ENCODE measurements at places on chromosomes 7 and 10.

DNA sequence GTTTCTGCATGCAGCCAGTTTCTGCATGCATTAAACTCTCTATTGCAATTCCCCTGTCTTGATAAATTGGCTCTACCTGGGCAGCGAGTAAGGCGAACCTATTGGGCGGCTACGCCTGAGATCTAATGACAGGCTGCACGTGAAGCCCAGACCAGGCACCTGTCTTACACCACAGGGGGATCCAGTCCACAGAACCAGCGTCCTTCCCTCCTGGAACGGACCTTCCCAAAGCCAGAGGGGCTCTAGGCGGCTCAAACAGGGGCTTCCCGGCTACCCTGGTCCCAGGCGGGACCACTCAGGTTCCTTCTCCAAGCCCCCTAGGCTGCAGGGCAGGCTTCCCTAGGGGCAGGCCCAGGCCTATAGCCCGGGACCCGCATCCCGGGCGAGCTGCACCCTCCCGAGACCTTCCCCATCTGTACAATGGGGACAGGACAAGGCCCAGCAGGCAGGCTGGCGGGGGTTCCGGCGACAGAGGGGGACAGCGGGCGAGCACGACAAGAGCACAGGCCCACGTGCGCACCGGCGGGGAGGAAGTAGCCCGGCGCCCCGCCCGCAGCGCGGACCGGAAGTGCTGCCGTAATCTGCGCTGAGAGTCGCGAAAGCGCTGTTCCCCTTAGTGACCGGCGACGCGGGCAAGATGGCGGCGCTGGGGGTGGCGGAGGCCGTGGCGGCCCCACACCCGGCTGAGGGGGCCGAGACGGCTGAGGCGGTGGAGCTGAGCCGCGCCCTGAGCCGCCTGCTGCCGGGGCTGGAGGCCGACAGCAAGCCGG lies at the start of gene DNAAF5:
DNAAF5 (plus strand) TSS at position 616 of the 770 bp plus-strand sequence; CDS start at position 638, 22 bp downstream.
- DNase-seq = peak; percentile 60

GRCh38 chr7:153604-154003 lies 38.8 kb upstream of the FAM20C start:
- DNase-seq = no peak

DNA sequence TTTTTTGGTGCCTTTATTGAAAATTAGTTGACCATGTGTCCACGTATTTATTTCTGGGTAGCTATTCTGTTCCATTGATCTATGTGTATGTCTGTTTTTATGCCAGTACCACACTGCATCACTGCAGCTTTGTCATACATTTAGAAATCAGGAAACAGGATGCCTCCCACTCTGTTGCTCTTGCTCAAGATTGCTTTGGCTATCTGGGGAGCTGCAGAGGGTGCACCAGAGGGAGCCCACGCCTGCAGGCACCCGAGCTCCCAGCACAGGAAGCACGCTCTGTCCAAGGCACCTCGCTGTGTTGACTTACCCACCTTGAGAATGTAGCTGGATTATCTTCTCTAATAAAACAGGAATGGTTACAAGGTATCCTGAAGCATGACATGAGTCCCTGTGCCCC lies 301.7 kb downstream of the TCERG1L start:
- no peak for DNase-seq

DNA sequence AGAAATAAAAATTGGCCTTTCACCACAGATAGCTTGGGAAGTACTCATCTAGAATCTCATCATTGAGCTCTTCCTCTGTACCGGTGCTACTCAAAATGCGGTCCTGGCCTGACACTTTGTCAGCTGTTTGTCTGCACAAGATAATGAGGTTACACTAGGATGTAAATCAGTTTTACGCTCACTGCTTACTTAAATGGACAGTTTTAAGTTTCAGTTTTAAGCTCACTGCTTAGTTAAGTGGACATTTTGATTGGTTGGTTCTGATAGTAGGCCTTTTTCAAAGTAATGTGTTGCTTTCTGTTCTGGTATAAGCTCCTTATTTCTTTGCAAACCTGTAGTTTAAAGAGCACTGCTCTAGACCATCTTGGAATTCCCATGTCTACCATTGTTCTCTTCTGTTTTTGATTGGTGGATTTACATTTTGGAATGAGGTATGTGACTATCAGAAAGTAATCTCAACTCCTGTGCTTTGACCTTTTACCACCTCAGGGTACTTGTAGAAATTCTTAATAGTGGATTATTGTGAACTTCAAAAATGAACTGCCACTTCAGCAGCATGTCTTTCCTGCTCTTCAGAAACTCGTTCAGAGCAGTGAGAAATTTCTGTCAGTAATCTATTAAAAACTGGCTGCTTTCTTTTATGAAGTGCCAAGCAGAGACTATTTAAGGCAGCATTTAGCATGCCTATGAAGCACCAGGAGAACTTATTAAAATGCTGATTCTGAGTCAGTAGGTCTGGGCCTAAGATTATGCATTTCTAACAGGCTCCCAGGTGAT lies 55.0 kb downstream of the C1GALT1 start:
- DNase-seq = no peak

DNA sequence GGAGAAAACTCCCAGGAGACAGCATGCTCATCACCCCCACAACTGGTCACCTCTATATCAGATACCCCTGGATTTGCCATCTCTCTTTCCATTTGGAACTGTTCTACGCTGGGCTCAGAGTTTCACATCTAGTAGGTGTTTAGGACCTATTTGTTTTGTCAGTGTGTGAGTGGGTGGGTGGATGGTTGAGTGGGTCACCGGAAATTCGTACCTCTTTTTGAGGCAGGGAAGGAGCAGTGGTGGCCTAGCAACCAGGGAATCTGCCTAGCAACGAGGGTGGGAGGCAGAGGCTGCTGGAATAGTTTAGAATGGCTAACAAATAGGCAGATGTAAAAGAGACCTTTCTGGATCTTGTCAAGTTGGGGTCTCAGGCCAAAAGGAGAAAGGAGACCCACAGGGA lies 23.2 kb upstream of the SLF2 start:
- no peak for DNase-seq

DNA sequence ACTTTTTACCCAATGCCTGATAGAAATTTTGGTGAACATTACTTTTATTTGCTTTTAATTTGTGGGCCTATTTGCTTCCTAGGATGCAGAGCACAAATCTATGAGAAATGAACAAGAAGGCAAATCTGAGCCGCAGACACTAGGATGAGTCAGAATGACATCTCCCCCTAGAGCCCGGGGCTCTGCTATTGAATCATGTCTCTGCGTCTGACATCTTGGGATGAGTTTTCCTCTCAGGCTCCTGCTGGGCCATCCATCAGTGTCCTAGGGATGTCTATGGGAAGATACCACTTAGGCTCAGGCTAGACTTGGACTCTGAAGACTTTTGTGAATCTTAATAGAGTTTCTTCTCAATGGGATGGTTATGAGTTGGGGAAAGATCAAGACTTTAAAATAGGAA lies 157.3 kb upstream of the MTPN start:
- DNase-seq = no peak

DNA sequence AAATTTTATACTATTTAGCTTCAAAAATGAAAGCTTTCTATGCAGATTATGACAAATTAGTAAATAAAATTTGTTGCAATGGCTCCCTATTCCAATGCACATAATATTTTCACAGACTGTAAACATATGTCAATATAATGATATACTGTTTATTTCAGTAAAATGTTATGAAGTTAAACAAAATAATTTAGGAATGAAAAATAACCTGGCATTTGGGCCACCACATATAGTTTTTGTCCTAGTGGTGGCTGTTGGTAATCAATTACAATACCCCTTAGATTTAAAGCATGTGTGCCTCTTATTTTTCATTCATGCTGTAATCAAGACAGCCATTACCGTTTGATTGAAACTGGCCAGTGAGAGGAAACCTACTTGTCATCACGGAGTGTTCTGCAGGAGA lies 928.5 kb upstream of the KCND2 start:
- no peak for DNase-seq

- no peak for DNase-seq
Observed at GRCh38 chr7:32244806-32245345, 174.7 kb upstream of the PDE1C start.

GRCh38 chr7:3432911-3433310 lies 131.9 kb downstream of the SDK1 start:
- DNase-seq = no peak

GRCh38 chr7:14924398-14924797 lies 21.8 kb upstream of the DGKB start:
- no peak for DNase-seq

- peak; percentile 78 for DNase-seq
Observed at GRCh38 chr7:32034052-32034451, 36.2 kb downstream of the PDE1C start.

DNA sequence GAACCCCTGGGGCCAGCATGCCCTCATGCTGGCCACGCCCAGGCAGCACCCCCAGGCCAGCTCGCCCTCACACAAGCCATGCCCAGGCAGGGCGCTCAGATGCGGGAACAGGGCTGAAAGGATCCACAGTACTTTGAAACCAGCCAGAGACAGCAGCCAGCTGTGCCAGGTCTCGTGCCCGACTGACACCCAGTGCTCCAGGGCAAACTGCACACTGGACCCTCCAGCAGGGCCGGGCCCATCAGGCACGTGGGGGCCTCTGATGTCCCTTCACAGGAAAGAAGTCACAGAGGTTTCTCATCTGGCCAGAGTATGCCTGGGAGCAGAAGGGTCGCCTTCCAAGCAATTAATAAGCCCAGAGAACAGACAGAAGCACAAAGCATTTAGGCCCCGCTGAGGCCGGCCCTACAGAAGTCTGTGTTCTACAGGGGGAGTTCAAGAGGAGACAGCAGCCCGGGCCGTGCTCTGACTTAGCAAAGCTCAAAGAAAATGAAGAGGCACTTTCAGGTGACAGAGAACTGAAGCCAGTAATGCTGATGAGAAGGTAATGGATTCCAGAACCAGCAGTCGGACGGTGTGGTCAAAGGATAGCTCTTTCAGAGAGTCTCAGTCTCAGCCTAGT lies 21.4 kb downstream of the MAD1L1 start:
- no peak for DNase-seq

DNA sequence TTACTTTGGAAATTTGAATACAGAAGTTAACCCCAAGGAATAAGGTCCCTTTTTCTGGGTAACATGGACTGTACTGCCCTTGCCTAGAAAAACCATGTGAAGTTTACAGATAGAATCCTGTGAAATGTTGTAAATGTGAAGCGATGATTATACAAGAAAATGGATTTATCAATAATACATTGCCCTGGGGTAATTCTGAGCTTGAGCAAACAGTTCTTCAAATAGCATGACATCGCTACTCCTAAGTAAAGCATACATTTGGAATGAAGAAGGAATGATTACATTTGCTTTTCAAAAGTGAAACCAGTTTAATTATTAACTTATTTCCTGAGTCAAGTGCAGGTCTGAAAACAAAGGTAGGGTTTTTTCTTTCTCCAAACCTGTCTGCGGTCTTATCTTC lies 43.3 kb upstream of the FZD8 start:
- no peak for DNase-seq

DNA sequence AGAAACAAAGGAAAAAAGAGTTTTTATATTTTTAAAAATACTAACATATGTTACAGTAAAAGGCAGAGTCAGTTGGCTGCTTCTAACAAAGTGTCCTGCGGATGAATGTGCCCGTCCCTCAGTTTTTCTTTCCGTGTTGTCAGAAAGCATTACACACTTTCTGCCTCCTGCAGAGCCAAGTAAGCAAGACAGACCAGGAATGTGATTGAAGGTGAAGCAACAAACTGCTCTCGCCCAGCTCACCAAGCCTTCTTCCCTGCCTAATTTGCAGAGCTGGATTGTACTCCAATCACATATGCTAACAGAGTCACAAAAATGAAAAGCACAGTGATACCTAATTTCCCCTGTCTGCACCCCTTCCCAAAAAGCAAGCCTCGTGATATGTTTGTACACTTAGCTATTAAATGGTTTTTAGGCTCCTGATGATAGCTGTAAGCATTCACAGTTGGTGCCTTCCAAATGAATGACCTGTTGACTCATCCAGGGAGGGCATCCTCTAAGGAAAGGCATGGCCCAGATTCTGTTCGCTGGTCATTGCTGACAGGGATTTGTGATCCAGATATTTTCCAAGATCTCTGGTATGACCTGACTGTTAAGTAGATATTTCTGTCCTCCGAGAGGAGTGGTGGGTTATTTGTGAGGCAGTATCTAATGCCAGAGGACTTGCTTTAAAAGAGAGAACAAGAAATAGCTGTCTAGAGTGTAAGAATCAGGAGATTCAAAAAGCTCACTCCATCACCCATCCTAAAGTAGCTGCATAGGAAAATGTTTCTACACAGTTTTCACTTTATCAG lies 187.3 kb upstream of the PLXDC2 start:
- DNase-seq = no peak

DNA sequence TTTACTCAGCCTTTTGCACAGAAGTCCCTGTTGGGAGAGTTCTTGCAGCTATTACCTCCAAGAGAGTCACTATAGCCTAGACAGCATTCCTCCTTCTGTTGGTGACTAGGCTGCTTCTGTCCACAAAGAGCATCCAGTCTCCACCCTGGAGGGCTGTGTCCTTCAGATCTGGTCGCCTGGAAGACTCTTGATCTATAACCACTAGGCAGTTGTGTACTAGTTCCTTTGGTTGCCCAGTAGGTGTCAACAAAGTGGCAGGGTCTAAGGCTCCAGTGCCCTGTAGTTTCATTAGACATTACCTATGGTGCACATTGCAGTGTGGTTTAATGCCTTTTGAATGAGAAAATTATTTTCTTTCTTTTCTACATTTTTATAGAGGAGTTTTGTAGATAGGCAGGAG lies 11.3 kb upstream of the AKR1C2 start:
- DNase-seq = no peak

DNA sequence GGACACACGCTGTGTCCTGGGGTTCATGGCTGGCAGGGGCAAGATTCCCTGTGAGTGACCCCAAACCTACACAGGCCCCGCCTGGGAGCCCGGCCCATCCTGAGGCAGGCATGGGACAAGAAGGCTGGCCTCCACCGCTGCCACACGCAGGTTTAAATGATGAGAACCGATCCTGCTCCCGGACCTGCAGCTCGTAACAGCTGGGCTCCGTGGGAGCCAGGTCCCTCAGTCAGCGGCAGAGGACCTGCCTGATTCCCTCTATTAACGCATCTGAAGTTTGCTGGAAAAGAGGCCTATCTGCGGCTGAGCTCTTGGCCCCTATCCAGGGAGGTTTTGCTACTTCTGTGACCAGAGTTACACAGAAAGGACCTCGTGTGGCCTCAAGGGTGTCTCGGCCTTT lies 112.3 kb downstream of the VIPR2 start:
- DNase-seq = no peak

- no peak for DNase-seq
Observed at GRCh38 chr10:48414778-48415177, 108.3 kb downstream of the MAPK8 start.

- no peak for DNase-seq
Observed at GRCh38 chr10:119517235-119518141, 25.0 kb downstream of the RGS10 start.

- no peak for DNase-seq
Observed at GRCh38 chr10:12391206-12391605, 41.9 kb downstream of the CAMK1D start.

All from NCI-H2029 (cell line).